ENCODE measurements at places on chromosomes 11 and 22. TPM values are rescaled to one million over a fixed set of nuclear protein-coding genes. Genes with fewer than 3 reads are reported as not detected.

Gene BCO2
- total RNA-seq: 1.4 TPM

Gene DNAJB7
- total RNA-seq: not detected

Gene MYOD1
- total RNA-seq: not detected

Gene GLB1L3
- total RNA-seq: not detected

Gene FZD4
- 29.6 TPM for total RNA-seq

Gene CASP5
- total RNA-seq: not detected

Gene APBB1
- total RNA-seq: 41.9 TPM

Gene SCN4B
- 0.07 TPM for total RNA-seq

Measured in smooth muscle cell of the pulmonary artery (primary cell).